ENCODE measurements at places on chromosomes 6 and 20.

DNA sequence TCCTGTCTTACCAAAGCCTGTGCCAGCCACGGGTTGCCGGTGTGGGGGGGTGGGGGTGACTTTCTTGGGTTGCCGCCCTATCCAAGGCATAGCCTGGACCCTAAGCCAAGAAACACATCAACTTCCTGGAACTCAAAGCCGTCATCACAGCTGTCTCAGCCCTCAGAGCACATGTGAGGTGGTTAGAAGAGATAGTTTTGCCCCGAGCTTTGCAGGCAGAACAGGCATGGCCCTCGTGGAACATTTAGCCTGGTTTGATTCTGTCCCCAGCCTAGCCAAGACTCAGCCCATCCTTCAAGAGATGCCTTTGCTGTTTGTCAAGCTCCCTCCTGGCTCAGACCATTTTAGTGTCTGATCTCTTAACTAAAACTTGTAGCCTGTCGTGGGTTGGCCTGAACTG lies 64.9 kb downstream of the RREB1 start:
- DNase-seq: peak; percentile 81

GRCh38 chr6:100260584-100260983 lies 204.1 kb downstream of the SIM1 start:
- DNase-seq: no peak

- peak; percentile 30 for DNase-seq
Measured at GRCh38 chr6:26330859-26331217, 34.2 kb upstream of the BTN3A2 start.

DNA sequence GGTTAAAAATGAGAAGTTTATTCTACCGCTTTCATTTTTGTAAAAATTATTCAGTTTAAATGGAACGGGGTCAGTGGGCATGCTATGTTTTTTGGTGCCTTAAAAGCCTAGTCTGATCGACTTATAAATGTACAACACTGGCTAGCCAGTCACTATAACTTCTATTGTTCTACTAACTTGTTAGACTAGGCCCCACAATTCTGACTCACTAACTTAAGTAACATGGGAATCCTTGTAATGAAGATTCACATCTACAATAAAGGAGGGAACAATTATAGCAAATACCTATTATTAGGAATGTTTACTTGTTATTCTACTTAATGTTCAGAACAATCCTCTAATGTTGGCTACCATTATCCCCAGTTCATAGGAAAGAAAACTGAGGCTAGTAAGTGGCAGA lies 28.5 kb downstream of the REPS1 start:
- DNase-seq: no peak

DNA sequence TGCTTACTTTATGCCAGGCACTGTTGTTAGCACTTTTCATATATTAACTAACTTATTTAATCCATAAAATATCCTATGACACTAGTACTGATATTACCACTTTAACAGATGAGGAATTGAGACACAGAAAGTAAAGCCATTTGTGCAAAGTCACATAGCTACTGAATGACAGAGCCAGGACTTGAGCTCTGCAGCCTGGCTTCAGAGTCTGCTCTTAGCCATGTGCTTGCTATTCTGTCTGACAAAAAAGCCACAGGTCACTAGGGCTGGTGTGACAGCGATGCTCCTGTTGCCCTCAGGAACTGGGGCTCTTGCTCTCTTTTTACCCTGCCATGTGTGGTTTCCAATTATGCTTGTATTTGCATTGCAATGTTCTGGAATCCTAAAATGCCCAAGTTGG lies 44.7 kb upstream of the RNF8 start:
- no peak for DNase-seq

DNA sequence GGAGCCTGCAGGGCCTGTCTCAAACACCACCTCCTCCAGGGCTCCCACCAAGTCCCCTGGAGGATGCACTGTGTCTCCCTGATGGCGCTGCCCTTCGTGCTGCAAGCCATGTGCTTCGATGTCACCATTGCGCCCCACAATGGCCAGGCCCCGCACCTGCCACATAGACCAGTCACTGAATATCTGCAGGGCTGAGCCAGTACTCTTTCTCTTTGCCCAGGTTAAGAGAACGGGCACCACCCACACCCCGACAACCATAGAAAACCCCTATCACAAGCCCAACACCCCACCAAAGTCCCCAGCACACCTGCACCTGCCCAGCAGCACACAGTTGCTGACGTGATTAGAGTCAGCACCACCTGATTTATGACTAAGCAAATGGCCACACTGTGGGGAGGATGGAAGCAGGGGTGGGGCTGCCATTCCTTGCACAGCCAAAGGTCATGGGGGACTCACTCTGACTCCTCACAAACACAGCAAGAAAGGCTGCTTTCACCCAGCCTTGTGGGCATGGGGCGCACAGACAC lies 104.3 kb downstream of the SLC23A2 start:
- no peak for DNase-seq

- no peak for DNase-seq
Measured at GRCh38 chr6:129597023-129597713, 112.8 kb downstream of the ARHGAP18 start.

- peak; percentile 6 for DNase-seq
Measured at GRCh38 chr6:74117113-74117512, 421.1 kb downstream of the CD109 start.

Data from fibroblast of lung (primary cell).